ENCODE measurements at places on chromosomes 16 and 17.

DNA sequence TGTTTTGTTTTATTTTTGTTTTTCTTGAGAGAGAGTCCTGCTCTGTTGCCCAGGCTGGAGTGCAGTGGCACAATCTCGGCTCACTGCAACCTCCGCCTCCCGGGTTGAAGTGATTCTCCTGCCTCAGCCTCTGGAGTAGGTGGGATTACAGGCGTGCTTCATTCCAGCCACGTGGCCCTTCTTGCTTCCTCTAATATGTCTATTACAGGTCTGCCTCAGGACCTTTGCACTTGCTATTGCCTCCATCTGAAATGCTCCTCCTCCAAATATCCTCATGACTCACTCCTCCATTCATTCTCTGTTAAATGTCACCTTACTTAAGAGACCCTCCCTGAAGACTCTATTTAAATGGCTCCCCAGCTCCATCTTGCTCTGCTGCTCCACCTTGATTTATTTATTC lies 39.0 kb downstream of the LYRM9 start:
- no peak for DNase-seq

DNA sequence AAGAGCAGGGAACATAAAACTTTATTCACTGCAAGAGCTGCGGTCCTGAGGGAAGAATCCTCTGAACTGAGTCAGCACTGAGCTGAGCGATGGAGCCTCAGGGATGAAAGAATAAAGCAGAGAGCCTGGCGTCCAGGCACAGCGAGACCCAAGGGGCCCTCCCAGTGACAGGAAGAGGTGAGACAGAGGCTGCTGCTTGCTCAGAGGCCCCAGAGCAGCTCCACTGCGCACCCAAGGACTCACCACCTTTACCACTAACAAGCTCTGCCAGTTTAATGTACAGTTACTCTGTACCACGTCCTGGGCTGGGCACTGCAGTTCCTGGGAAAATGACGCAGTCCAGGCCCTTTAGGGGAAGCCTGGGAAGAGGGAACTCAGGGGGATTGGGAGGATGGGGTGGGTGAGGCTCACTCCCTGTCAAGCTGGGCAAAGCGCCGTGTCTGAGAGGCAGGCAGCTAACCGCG lies 5.6 kb downstream of the GFAP start:
- no peak for DNase-seq

GRCh38 chr17:81385320-81386111 lies 9.7 kb upstream of the BAHCC1 start:
- no peak for DNase-seq

DNA sequence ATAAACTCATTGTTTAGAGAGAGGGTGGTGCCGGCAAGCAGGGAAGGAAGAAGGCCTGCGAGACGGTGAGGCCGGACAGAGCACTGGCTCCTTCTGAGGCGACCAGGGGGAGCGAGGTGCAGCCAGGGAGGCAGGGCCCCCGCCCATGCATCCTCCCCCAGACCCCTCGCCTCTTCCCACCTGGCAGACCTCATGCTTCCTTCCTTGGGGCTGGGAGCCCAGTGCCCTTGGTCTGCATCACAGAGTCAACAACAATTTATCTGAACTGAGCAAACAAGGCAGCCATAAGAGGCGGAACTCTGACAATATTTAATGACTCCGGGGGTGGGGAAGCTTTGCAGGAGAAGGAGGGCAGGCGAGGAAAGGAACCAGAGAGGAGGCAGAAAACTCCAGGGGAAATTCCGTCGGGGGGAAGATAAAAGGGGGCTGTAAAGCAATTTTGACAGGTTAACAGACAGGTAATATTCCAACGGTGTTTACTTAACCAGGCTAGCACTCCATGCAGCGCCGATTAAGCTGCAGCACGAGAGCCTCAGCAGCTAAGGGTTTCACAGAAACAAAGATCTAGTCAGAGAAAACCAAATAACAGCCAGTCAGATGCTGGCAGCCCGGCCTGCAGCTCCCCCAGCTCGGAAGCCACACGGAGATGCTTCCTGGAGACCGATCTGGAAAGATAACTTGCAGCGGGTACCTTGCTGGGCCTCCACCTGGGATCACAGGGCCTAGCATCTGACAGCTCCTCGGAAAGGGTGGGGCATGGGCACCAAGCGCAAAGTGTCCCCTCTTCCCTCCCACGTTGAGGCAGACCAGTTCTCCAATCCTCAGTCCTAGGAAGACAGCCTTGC lies 398.2 kb downstream of the SOX9 start:
- DNase-seq: peak; percentile 73

- DNase-seq: no peak
These were observed 17.3 kb upstream of the LASP1NB start for GRCh38 chr17:38907930-38908675.

Measured in cerebellar cortex (tissue), 1 donor.